ENCODE measurements at places on chromosomes 1 and 21. TPM values are rescaled to one million over a fixed set of nuclear protein-coding genes. Genes with fewer than 3 reads are reported as not detected.

GRCh38 chr1:233386336-233386735 lies 58.8 kb downstream of the MAP3K21 start:
- no peak for DNase-seq

DNA sequence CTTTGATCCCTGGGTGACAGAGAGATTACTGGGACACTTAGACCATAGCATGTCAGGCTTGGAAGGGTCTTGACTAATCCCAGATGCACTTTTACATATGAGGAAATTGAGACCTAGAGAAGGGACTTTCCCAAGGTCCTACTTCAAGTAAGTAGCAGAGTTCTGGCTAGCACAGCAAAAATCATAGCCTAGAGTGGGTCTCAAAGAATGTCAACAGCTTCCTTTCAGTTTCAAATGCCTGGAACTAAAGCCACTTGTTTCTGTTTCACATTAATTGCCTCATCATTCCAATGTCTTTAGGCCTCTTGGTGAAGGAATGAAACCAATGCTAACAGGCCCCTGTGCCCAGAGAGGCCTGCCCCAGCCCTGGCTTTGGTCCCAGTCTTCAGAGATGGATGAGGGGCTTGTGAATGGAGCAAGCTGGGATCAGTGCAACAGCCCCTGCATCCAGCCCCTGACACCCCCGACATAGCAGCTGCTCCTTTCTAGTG lies 26.6 kb downstream of the ATF3 start:
- no peak for DNase-seq

GRCh38 chr1:172948457-172948856 lies 102.3 kb downstream of the TNFSF18 start:
- DNase-seq: no peak

GRCh38 chr1:36822648-36823047 lies 211.7 kb downstream of the GRIK3 start:
- DNase-seq: no peak

GRCh38 chr1:219544163-219544846 lies 68.6 kb downstream of the ZC3H11B start:
- DNase-seq: no peak

DNA sequence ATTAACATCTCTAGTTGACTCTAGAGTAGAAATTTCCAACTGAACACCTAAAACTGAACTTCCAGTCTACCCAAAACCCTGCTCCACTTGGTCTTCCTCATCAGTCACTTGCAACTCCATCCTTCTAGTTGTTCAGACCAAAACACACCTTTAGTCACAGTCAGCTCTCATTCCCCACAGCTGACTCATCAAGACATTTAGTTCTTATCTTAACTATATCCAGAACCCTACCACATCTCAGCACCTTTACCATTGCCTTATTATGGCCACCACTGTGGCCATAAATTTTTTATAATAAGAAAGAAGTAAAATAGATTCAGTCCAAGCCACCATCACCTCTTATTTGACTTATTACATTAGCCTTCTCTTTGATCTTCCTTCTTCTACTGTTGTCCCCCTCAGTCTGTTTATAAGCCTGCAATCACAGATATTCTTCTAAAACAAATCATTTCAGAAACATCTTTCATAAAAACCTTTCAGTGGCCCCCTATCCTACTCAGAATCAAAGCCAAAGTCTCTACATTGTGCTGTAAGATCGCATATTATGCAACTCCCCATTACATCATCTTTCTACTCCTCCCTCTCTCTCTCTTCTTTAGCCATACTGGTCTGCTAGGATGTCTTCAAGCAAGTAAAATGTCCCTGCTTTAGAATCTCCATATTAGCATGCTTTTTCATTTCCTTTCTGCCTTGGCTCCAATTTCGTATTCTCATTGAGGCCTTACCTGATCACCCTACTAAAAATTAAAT lies 275.9 kb downstream of the LRRC40 start:
- DNase-seq: no peak

- DNase-seq: no peak
These were observed 111.8 kb downstream of the GDAP2 start for GRCh38 chr1:117817629-117818028.

DNA sequence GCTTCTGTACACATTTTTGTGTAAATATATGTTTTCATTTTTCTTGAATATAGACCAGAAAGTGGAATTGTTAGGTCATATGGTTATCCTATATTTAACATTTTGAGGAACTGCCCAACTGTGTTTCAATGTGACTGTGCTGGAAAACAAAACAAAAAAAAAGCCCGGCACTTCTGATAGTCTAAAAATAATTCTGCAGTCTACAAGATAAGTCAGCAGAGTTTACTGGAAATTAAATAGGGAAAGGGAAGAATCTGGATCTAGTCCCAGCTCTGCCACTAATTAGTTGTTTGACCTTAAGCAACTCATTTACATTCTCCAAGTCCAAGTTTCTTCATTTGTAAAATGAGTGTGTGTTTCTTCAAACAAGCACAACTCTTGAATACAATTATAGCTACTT lies 869.1 kb upstream of the B3GALT2 start:
- no peak for DNase-seq

DNA sequence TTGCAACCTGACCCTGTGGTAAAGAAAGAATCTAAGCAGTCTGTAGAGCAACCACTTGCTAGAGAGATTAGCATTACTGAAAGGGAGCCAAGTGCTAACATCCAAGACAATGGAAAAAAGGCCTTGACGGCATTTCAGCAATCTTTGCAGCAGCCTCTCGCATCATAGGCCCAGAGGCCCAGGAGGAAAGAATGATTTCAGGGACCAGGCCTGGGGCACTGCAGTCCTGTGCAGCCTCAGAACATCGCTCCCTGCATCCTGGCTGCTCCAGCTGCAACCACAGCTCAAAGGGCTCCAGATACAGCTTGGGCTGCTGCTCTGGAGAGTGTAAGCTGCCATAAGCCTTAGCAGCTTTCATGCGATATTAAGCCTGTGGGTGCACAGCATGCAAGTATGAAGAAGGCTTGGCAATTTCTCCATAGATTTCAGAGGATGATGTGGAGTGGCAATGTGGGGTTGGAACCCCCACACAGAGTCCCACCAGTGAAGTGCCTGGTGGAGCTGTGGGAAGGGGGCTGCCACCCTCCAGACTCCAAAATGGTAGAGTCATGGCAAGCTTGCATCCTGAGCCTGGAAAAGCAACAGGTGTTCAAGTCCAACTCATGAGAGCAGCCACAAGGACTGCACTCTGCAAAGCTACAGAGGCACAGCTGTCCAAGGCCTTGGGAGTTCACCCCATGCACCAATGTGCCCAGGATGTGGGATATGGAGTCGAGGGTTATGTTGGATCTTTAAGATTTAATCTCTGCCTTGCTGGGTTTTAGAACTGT lies 110.6 kb upstream of the HMGB4 start:
- DNase-seq: no peak

DNA sequence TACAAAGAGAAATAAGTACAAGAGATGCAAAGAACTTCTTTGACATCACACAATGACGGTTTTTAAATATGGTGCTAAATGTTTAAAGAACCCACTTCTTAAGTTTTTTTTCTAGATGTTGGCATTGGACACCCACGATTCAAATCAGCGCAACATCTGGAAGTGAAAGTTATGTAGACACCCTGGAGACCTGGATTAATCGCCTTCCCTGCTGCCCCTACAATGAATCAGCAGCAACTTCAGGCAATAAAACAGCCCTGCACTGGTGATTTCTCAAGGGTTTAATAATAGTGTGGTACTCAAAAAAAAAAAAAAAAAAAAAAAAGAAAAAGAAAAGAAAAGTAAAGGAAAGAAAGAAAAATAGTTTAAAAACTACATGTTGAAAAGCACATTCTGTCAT lies 248.3 kb downstream of the NUF2 start:
- no peak for DNase-seq

DNA sequence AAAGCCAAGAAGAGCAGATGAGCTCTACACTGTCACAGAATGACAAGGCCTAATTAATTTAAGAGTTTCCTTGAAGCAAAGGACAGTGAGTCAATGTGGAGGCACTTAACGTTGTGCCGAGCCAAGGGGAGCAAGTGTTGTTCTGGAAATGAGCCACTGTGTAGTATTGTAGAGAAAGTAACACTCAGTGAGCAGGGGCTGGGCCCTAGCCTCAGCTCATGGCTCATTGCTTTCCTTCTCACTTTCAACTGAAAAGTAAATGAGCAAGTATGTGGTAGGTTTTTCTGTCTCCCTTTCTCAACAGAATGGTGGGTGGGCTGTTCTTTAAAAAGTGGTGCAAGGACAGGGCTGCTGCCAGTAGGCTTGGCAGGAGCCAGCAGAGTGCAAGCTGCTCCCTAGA lies 11.8 kb upstream of the KIAA0040 start:
- DNase-seq: no peak

DNA sequence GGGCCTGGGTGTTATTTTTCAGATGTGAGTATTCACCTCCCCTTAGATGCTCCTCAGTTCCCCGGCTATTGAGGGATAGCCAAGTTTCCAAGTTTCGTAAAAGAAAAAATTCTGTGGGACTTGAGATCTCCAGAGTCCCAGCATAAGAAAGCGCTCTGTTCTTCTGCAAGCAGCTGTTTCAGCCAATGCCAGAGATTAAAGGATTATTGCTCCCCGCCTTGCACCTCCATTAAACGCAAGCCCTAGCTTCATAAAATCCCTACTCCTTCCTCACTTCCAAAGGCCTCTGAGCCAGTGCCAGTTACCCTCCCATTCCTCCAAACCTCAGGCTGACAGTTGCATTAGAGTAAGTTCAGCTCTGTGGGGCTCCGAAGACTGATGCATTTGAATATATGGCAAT lies 56.4 kb downstream of the CHIA start:
- no peak for DNase-seq

- DNase-seq: no peak
These were observed 393.8 kb downstream of the HHAT start for GRCh38 chr1:210722410-210723081.

- no peak for DNase-seq
These were observed 39.8 kb upstream of the CD34 start for GRCh38 chr1:207950750-207951149.

- no peak for DNase-seq
These were observed 144.2 kb downstream of the LYPLAL1 start for GRCh38 chr1:219317762-219318353.

- DNase-seq: no peak
These were observed 2.6 kb downstream of the ALPL start for GRCh38 chr1:21511579-21512522.

GRCh38 chr21:9730866-9731265 lies 790.5 kb upstream of the TPTE start:
- DNase-seq: no peak

GRCh38 chr1:160328184-160328583 lies 14.9 kb downstream of the COPA start:
- DNase-seq: no peak

GRCh38 chr1:101079341-101079740 lies 53.8 kb upstream of the DPH5 start:
- no peak for DNase-seq

GRCh38 chr1:155083052-155083541 lies 4.5 kb downstream of the EFNA3 start:
- no peak for DNase-seq

GRCh38 chr1:210374600-210374953 lies 45.9 kb downstream of the HHAT start:
- no peak for DNase-seq

GRCh38 chr1:32100359-32100758 lies 7.5 kb upstream of the KPNA6 start:
- no peak for DNase-seq

GRCh38 chr1:234868296-234869147 lies 258.5 kb upstream of the IRF2BP2 start:
- DNase-seq: no peak

DNA sequence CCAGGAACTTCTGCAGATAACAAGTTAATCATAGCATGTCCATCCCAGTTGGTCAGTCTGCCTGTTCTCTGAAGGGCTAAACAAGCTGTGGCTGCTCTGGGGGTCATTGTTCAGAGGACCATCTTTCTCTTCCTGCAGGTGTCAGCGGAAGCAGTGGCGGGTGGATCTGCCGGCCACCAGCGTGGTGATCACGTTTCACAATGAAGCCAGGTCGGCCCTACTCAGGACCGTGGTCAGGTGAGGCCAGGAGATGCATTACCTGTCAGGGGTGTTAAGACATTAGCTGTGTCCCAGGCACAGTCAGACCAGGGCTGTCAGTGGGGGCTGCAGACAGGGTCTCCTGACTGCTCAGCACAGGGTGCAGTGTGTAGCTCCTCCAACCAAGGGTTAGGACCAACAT lies 168.8 kb downstream of the GALNT2 start:
- DNase-seq: no peak

DNA sequence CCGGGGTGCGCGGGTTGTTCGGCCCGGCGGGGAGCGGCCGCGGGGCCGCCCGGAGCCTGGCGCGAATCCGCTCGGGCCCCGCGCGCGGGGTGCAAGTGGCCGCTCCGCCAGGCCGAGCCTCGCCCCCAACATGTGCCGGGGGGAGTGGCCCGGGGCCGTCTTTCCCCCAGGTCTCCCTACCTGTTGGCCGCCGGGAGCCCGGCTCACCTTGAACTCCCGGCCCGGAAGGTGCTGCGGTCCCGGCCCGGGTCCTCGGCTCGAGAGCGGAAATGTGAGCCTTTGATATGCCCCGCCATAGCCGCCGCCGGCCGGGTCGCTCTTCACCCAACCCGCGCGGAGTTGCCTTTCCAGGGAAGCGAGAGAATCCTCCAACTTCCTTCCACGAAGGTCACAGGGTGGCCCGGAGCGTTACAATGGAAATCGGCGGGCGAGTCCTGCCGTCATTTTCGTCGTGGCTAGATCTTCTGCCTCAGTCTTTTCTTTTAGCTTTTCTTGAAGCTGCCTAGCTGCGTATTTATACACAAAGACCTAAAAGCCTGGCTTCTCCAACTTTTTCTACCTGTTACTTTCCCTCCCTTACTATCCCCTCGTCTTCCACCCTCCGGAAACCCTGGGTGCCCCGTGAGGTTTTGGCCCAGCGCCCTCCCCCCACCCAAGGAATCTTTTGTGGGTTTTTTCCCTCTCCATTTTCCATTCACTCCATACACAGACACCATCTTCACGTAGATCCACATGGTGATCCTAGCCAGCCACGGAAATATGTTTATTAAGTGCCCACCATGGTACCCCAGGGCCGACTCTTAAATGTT lies 867 bp downstream of the PTGFRN start:
- DNase-seq: no peak

GRCh38 chr1:44801491-44802305 lies 1.5 kb downstream of the PLK3 start:
- no peak for DNase-seq

Gene C1QTNF12
- 0.53 TPM for total RNA-seq

Gene MROH7
- total RNA-seq: 7.5 TPM

Gene KIRREL1
- total RNA-seq: 48.6 TPM

Gene RAB25
- total RNA-seq: 11.9 TPM

Gene OR2T11
- total RNA-seq: not detected

Gene SEMA4A
- total RNA-seq: 7.3 TPM

Gene TCEA3
- 44.8 TPM for total RNA-seq

Gene GPR37L1
- 0.05 TPM for total RNA-seq

Gene MR1
- 24.1 TPM for total RNA-seq

Gene LACTBL1
- not detected for total RNA-seq

Gene MPZ
- total RNA-seq: 27.1 TPM

Gene SH3BGR
- total RNA-seq: 15.8 TPM

Gene AKNAD1
- total RNA-seq: 1.8 TPM

Gene DENND4B
- 18.3 TPM for total RNA-seq
